ENCODE measurements at places on chromosomes 1 and 21. TPM values are rescaled to one million over a fixed set of nuclear protein-coding genes. Genes with fewer than 3 reads are reported as not detected.

NEGR1 gene
- polyA plus RNA-seq, result 9.8 TPM

GBP7 gene
- not detected for polyA plus RNA-seq

IL22RA1 gene
- polyA plus RNA-seq, result not detected

TMEM50B gene
- polyA plus RNA-seq, result 33.8 TPM

IRF6 gene
- 1.0 TPM for polyA plus RNA-seq

GLMN gene
- polyA plus RNA-seq, result 6.0 TPM

CR1 gene
- polyA plus RNA-seq, result not detected

KCNJ6 gene
- 0.06 TPM for polyA plus RNA-seq

TBX19 gene
- 1.0 TPM for polyA plus RNA-seq

ARPC5 gene
- 293 TPM for polyA plus RNA-seq

GSTM1 gene
- 1.6 TPM for polyA plus RNA-seq

CACNA1S gene
- polyA plus RNA-seq, result not detected

CLDN19 gene
- not detected for polyA plus RNA-seq

BEST4 gene
- 0.07 TPM for polyA plus RNA-seq
